Dermis microvascular lymphatic vessel endothelial cell (primary cell): ENCODE measurements at places on chromosomes 16 and 17.

- DNase-seq, result no peak
Measured at GRCh38 chr17:31414550-31414918, 23.1 kb downstream of the RAB11FIP4 start.

DNA sequence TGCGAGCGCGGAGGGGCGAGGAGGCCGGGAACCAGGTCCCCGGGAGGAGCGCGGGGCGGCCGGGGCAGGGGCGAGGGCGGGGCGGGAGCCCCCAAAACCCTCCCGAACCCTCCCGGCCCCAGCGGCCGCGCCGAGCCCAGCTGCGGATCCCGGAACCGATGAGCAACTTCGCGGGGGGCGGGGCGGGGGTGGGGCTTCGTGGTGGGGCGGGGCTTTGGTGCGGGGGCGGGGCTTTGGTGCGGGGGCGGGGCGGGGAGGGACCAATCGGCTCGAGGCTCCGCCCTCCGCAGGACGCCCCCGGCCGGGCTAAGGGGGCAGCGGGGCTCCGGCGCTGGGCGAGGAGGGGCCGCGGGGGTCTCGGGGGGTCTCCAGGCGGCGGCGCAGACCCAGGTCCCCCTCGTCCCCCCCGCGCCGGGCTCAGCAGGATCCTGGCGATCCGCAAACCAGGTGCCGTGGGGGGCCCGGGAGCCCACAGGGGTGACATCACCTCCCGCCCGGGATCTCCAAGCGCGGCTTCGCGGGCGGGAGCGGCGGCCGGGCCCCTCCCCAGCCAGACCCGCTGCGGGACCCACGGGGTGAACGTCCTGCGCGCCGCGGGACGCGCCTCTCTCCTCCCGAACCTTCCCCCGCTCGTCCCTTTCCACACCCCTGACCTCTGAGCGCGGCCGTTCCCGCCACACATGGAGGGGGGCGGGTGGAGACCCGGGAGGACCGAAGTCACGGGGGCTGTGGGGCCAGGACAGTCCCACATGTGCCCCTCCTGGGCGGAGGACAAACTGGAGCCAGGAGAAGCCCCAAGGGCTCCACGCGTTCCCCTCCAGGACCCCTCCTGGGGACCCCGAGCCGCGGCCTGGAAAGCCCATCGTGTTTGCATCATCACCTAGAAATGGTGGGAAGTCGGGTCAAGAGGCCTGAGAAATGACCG is at the start of gene ABR:
ABR (minus strand) TSS at position 164 of the 925 bp plus-strand sequence. CDS start 254 bp downstream, outside the sequence.
- no peak for DNase-seq

DNA sequence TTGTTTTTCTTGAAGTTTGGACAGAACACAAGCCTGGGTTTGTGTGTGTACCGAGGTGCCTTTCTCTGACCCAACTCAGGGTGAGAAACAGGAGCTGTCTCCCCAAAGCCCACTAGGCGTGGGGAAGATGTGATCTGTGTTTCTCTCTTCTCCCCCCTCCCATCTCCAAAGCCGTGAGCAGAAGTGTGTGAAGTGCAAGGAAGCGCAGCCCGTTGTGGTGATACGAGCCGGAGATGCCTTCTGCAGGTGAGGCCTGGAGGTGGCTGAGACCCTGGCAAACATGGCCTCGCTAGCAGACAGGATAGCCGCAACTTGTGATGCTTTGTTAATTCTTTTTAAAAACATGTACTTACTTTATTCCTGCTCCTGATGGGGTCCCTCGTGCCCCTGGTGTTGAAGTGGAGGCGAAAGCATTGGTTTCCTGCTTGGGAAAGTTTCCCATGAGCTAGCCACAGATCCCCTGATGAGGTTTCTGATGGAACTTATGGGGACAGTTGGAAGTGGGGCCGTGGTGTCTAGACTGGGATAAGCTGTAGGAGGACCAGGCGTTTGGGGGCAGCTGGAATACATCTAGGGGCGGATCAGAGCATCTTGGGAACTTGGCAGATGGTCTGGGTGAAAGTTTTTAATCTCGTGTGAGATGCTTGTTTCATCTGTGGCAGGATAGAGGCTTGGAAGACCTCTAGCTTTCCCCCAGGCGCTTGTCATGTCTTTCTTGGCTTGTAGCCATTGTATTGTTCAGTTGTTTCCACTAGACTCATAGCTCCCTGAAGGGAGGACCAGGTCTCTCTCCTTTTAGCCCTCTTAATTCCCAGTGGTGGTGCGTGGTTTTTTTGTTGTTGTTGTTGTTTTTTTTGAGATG is 893 bp downstream of the CTU2 start:
- no peak for DNase-seq

DNA sequence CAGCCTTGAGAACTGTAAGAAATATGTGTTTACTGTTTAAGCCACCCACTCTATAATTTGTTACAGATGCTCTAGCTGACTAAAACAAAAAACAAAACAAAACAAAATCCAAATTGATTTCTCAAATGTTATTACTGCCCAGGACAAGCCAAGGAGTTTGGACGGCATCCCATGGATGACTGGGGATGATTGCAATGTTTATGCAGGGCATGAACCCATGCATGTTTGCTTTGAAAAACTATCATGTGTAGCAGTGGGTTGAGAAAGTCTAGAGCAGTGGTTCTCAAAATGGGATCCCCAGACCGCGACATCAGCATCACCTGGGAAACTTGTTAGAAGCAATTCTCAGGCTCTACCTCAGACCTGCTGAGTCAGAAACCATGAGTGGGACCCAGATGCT is 223.2 kb upstream of the PSMD7 start:
- no peak for DNase-seq

DNA sequence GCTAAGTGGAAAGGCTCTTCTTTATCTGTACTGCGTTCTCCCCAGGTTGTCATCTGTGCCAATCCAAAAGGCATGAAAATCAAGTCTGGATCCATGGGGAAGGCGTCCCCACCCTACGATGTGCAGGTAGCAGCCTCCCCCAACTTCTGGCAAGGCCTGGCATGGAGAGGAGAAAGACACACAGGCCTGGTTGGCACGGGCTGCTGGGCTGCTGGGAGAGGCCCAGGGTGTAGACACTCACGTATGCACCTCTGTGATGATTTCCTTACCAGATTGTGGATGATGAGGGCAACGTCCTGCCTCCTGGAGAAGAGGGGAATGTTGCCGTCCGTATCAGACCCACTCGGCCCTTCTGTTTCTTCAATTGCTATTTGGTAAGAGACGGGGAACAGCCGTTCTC is 20.4 kb upstream of the ACSM2A start:
- DNase-seq, result no peak

DNA sequence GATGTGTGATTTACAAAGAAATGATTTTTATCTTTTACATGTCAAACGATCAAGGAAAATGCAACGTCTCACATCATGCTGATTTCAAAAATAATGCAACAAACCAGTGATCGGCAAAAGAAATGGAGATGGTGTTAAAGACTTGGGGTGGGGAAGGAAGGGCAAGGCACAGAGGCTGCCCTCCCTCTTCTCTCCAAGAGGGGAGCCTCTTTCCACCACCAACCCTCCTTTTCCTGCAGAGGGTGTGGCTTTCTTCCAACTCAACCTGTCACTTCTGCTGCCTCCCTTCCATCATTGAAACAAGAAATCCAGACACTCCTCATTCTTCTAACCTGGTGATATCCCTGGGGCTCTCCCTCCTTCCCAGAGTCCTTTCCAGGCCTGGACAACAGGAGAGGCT is 320.8 kb downstream of the SLC39A11 start:
- DNase-seq, result no peak
